ENCODE measurements at places on chromosomes 3 and 15.

DNA sequence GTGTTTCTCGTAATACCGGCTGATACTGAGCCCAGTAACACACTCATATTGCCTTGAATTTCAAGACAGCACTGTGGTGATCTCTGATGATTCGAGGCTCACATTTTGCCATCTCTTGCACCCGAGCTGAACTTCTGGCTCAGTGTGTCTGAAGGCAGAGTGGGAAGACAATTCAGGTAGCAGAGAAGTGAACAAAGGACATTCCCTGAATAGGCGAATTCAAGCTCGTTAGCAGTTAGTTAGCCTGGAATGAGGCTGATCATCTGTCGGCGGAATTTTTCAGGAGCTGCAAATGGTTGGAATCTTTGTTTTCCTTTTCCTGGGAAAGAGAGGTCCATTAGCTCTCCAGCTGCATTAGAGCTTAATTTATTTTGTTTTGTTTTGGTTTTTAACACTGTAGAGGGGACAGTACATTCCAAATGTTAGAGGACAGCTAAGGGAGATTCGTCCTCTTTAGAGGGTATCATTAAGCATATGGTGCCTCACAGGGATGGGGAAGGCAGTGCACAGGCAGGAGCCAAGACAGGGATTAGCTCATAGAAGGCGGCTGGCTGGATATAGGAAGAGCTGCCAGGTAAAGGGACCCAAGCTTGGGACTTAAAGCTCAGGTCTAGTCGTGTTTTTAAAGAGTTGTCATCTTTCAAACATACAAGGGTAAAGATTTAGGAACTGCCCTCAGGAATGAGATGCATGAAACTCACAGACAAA is 119.7 kb upstream of the DLG1 start:
- peak overlapping the region; percentile 7 for H3K27ac ChIP-seq
- H3K4me1 ChIP-seq, result no peaks in the 10 kb centered on the region
- DNase-seq, result peak; percentile 31

GRCh38 chr15:64070965-64071851 is 22.4 kb downstream of the CIAO2A start:
- H3K36me3 ChIP-seq, result peaks cover 5% of the 10 kb centered on the region
- no peaks in the 10 kb centered on the region for H3K27me3 ChIP-seq
- H3K4me3 ChIP-seq, result no peak overlapping the region
- H3K27ac ChIP-seq, result no peak overlapping the region
- H3K4me1 ChIP-seq, result no peaks in the 10 kb centered on the region
- DNase-seq, result no peak

GRCh38 chr3:11434017-11434526 is 161.9 kb downstream of the ATG7 start:
- H3K27ac ChIP-seq, result no peak overlapping the region
- H3K27me3 ChIP-seq, result no peaks in the 10 kb centered on the region

DNA sequence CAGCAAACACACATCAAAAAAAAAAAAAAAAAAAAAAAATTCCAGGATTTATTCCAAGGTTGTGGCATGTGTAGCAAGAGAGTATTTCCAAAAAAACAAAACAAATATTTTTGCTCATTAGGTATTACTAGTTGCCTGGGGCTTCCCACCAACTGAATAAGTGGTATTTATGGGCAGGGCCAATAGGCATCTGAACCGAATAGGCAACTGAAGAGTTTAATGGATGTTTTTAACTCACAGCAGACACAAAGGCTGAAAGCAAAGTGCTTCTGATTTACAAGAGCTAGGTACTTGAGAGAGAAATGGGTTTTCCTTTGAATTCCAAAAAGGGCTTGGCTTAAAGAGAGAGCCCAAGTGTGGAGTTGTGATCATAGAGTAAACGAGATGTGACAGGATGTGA is 21.4 kb downstream of the EIF4E3 start:
- H3K27ac ChIP-seq, result no peak overlapping the region
- H3K4me1 ChIP-seq, result no peaks in the 10 kb centered on the region
- H3K4me3 ChIP-seq, result no peak overlapping the region
- DNase-seq, result no peak

DNA sequence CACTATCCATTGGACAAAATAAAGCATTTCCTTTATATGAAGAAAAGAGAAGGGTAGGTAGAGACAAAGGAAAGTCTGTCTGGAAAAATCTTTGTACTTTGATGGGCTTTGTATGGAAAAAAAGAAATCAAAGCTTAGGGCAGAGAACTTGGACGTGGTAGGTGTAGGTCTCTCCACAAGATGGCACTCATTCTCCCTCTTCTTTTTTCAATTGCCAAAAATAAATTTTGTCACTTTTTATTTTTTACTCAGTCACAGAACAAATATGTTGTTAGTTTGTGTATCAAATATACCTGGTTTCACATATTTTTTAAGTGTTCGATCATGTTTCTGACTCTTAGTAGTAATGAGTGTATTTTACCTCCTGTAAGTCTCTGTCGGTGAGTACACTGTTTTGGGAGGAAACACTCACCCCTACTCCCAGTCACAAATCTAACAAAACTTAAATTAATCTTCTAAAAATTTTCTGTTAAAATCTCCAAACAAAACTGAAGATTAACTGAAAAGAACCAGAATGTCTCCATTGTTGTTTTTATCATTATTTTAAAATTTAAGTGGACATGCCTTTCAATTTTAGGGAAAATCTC is 415.8 kb upstream of the GOLIM4 start:
- no peaks in the 10 kb centered on the region for H3K27me3 ChIP-seq
- H3K36me3 ChIP-seq, result no peaks in the 10 kb centered on the region
- H3K27ac ChIP-seq, result no peak overlapping the region

DNA sequence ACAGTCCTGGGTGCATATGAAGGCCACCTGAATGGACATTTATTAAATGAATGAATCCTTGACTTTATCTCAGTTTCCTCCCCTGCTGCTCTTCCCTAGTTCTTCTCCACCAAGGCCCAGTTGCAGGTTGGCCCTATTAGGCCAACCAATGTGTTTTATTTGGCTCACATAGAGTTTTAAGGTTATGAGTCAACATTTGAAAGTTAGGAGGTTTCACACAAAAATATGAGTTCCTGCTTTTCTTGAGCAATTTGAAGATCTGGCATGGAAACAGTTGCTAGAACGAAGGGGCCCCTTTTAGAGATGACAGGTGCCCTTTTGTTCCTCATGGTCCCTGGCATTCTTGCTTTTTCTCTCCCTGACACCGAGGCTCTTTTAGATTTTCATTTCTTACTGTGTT is 83.0 kb upstream of the PDZRN3 start:
- H3K27me3 ChIP-seq, result no peaks in the 10 kb centered on the region
- no peak for DNase-seq
- no peak overlapping the region for H3K4me3 ChIP-seq
- no peak overlapping the region for H3K27ac ChIP-seq
- H3K36me3 ChIP-seq, result no peaks in the 10 kb centered on the region
- H3K4me1 ChIP-seq, result no peaks in the 10 kb centered on the region
